ENCODE measurements at places on chromosomes 7 and 10.

DNA sequence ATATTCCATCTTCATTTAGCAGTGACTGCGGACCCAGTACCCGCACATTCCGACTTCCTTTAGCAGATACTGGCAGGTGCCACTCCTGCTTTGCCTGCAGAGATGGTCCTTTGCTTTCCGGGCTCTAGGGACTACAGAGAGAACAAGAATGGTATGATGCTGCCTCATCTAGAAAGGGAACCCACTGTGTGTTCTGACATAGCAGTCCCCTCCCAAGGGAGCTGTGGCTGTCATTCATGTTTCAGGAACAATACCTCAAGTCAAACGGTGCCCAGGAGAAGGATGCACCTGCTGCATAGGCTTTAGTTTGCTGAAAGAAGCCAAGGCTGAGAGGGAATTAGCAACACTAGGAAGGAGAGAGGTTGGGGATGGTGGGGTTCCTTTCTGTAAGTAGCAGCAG, 15.9 kb upstream of the TMEM72 start:
- no peak for DNase-seq

- peak; percentile 73 for DNase-seq
Observed at GRCh38 chr10:122507616-122508015, 46.3 kb downstream of the HTRA1 start.

- DNase-seq: no peak
Observed at GRCh38 chr7:44093102-44093641, 10.8 kb upstream of the POLM start.

- no peak for DNase-seq
Observed at GRCh38 chr7:26084418-26084817, 67.6 kb upstream of the NFE2L3 start.

GRCh38 chr10:129973674-129974059, 9.6 kb upstream of the EBF3 start:
- peak; percentile 20 for DNase-seq

DNA sequence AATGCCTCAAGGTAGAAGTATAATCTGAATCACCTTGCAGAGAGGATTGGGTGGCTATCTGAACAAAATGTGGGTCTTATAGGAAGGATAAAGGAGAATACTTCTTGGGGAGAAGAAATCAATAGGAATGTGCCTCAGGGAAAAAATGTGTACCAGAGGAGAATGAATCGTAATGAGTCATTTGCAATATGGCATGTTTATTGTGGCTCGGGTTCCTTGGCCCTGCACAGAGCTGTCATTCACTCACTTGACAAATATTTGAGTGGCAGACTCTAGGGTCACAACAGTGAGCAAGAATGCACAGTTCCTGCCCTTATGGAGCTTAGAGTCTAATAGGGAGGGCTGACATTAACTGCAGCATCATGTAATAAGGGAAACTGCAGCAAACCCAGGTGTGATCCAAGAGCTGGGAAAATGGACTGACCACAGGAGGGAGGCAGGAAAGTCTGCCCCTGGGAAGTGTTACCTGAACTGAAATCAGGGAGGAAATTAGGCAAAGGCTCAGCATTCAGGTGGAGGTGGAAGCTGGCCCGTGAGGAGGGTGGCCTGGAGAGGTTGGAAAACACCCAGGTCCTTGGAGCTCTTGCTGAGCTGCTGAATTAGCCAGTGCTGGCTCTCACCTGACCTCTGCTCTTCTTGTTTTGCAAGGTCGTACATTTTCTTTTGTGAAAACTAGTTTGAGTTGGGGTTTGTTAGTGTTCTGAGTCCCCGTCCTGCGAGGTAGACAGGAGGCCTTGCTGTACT, 203.9 kb downstream of the FRMD4A start:
- peak; percentile 25 for DNase-seq

- no peak for DNase-seq
Observed at GRCh38 chr7:50147951-50148808, 55.1 kb upstream of the ZPBP start.

DNA sequence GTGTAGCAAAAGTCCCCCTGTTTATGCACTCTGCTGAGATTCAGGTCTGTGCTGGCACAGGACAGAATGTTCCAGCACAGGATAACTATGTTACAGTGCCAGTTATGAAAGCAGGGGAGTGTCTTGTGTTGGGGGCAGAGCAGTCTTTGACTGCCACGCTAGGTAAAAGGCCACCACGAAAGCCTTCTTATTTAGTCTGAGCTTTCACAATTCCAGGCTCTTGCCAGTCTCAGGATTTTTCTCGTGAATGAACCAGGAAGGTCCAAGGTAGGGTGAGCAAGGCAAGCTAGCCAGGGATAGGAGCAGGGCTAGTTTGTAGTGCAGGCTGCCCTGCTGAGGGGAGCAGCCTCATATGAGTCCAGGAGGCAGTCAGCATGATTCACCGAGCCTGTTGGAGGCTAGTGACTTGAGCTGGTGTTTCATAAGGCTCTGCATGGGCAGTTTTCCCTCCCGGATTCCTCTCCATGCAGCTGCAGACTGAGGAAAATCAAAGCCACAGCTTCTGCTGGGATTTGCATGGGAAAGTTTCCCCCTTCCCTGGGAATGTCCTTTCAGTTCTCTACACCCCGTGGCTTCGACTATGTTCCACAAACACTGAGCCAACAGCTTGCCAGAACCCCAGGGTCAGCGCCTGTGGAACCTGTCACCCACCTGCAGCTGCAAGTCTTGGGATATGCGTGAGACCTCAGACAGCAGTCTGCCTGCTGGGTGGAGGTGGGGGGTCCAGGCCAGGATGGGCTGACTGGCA, 112.3 kb downstream of the JCAD start:
- peak; percentile 62 for DNase-seq

DNA sequence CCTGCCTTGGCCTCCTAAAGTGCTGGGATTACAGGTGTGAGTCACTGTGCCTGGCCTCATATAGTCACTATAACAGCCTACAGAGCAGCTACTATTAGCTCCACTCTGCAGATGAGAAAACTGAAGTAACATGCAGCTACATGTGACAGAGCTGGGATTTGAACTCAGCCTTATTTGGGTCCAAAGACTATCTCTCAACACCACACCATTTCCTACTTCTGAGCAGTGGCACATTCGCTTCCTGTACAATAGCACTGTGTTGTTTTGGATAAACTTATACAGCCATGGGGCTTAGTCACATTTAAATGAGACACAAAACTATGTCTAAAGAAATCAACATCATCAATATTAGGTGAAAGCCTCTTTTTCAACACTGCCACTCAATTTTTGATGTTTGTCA, 69.8 kb upstream of the DNAJB12 start:
- DNase-seq: no peak

DNA sequence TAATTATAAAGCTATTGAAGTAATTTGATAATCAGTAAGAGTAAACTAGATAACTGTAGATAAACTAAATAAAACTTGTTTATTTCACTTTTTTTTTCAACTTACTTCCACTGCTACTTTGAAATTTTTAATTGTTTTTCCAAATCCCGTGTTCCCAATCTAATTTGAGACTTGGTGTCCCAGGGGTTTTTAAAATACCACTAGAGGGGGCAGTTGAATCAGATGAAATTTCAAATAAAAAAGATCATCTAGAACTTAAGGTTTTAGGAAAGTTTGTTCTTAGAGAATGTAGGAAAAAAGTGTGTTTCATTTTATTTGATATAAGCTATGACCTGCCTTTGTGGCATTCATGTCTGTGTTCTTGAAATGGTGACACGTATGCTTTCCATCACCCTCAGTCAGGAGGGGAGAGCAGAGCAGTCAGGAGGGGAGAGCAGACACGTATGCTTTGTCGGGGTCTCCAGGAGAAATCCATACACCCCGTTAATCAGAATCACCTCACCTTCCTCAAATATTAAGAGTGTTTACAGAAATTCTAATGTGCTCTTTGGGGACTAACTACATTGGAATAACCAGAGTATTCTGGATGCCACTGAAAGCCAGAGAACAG, 49.9 kb downstream of the C10orf67 start:
- no peak for DNase-seq

- no peak for DNase-seq
Observed at GRCh38 chr7:133199831-133200230, 53.0 kb upstream of the EXOC4 start.

DNA sequence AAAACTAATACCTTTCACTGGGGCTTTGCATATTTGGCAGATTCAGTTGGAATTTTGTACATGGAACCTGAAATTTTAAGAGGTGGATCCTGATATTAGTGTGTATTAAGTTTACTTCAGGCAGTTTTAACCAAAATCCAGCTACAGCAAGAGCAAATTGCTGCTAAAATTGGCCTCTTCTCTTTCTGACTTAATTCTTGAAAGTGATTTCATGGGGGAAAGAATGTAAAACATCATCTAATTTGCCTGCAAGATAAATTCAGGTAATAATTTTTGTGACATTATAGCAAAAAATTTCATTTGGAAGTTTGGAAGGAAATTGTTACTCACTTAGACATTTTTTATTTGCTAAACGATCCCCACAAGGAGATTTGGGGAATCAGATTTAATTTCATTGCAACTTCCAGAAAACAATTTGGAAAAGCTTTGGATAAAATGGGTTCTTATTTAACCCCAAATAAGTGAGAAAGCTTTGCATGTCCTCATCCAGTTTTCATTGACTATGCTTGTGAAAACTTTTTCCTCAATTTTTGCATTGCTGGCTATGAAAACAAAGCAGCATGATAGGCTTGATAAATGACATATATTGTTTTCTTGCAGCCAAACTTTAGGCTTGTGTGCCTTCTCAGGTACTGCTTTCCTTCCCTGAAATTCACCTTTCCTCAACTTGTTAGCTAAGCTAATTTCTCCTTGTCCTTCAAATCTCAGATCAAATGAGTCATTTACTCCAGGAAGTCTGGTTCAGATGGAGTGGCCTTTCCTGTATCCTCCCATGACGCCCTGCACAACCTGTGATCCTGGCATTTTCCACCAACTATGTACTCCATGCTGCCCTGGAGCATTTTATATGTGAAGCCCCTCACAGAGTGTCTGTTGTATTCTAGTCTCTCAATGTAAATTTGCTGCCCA, 27.4 kb upstream of the ZNF438 start:
- peak; percentile 75 for DNase-seq

DNA sequence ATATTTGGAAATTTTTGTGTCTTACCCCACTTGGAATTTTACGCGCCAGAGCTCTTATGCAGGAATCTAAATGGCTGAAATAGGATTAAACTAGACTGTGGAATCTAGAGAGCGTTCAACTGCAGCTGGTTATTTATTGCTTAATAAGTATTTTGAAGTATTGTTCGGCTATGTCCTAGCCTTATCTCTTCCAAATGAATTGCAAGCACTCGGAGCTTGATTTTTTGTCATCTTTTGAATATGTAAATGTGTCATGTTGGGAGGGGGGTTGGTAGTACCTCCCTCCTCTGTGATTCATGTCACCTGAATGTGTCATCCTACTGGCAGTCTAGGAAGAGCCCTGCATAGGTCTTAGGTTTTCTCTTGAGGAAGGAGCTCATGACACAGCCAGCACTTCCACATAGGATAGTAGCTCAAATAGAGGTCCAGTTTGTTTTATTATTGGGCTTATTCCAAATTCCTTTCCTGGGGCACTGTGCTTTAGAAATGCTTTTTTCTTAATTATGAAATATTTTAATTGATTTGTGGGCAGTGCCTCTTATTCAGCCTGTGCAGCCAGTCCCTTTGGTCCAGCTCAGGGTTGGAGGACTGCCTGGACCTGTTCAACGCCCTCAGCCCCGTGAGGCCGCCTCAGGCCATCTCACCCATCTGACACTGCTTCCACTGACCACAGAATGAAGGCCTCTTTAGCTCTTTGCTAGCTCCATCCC, 22.5 kb upstream of the TRIL start:
- no peak for DNase-seq

GRCh38 chr7:2734751-2735571, 47.0 kb downstream of the AMZ1 start:
- peak; percentile 74 for DNase-seq

GRCh38 chr7:98224701-98225181, 13.5 kb downstream of the BHLHA15 start:
- DNase-seq: no peak

- DNase-seq: no peak
Observed at GRCh38 chr7:142389544-142389943, 131.7 kb upstream of the PRSS58 start.

GRCh38 chr7:45623740-45624391, 49.7 kb downstream of the ADCY1 start:
- no peak for DNase-seq

DNA sequence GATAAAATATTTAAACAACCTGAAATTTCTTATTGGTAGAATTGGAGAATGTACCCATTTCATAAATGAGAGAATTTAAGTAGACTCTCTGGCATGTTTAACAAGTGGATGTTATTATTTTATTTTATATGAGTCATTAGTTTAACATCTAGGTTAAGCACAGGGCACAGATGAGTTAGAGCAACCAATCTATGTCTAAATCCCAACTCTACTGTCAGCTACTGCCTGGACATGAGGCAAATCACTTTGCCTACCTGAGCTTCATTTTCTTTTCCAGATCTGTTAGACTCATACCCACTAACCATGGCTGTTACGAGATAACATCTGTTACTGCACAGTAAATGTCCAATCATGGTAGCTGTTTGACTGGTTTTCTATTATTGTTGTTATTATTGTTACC, 251.1 kb downstream of the INHBA start:
- no peak for DNase-seq

GRCh38 chr7:85508642-85509410, 322.0 kb upstream of the SEMA3D start:
- no peak for DNase-seq

- DNase-seq: no peak
Observed at GRCh38 chr7:86645225-86645608, 1.5 kb downstream of the GRM3 start.

DNA sequence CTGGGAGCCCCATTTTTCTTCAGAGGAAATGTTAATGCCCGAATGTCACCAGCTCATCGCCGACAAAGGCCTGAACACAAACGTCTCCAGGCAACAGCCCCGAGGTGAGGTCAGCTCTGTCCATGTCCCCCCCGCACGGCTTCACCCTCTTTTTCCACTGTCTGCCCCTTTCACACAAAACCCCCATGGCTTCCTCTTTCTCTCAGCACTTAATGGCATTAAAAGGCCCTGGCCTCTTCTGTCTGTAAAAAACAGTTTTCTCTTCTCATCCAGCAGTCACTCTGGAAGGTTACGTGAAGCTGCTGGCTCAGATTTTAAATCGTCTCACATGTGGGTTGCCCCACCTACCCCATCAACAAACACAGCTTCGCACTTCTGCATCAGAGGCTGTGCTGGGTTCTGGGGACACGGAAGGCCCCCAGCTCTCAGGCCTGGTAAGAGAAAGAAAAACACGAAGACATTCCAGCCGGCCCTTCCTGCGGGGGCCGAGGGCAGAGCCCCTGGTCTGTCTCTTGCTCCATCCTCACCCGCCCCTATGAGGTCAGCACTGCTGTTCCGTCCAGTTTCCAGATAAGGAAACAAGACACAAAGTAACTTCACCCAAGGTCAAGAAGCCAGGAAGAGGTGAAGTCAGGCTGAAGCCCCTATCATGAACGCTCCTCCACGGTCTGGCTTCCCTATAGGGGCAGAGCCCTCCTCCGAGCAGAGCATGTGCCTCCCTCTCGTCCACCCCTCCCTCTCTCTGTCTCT, 91.1 kb upstream of the PDGFA start:
- peak; percentile 71 for DNase-seq

DNA sequence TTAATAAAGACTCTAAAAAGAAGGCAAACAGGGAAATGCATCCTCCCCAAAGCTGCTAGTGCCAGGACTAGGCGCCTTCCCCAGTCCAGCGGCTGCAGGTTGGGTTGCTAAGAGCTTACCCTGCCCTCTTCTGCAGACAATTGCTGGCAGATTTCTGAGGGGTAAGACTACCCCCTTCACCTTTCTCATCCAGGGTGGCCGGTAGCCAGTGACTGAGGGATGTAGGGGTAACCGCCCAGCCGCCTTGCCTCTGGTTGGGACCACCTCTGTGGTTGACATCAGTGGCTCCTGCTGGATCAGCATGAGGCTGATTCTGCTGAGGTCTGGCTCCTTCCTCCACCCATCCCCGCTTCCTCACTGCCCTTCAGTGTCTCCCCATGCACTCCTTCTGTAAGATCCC, 71.2 kb downstream of the ADCYAP1R1 start:
- no peak for DNase-seq
